ENCODE measurements at places on chromosomes 5 and 9.

GRCh38 chr5:10839118-10839517 lies 78.1 kb upstream of the DAP start:
- no peak for DNase-seq

GRCh38 chr9:120925535-120926396 lies 830 bp downstream of the TRAF1 start:
- DNase-seq: no peak

DNA sequence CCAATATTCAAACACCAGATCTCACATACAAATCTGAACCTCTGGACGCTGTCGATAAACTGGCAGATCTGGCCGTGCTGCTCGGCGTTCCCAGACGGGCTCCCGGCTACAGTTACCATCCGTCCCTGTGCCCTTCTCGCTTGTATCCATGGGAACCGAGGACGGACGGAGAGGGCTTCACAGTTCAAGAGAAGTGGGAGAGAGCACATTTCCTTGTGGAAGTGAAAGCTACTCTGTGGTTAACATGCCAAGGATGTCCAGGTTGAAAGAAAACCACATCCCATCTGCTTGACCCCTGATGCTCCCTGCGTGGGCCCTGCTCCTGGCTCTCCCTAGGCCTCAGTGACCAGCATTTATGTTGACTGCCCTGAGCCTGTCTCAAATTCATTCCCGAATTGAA lies 6.3 kb upstream of the DBN1 start:
- no peak for DNase-seq

- DNase-seq: no peak
Measured at GRCh38 chr5:169408731-169409130, 107.8 kb upstream of the SLIT3 start.

DNA sequence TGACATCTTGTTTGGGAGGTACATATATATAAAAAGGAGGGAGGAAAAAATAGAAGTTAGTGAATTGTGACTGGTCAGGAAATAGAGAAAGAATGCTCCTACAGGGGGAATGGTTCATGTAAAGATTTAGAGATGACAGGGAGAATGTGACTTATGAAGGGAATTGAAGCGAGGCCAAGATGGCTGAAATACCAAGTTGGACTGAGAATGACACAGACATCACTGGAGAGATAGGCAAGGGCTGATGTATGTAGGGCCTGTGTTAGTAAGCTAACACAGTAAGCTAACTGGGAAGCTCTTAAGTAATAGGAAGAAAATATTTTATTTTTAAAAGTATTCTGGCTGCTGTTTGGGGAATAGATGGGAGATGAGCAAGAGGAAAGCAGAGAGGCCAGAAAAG lies 286.3 kb downstream of the NNT start:
- DNase-seq: no peak

DNA sequence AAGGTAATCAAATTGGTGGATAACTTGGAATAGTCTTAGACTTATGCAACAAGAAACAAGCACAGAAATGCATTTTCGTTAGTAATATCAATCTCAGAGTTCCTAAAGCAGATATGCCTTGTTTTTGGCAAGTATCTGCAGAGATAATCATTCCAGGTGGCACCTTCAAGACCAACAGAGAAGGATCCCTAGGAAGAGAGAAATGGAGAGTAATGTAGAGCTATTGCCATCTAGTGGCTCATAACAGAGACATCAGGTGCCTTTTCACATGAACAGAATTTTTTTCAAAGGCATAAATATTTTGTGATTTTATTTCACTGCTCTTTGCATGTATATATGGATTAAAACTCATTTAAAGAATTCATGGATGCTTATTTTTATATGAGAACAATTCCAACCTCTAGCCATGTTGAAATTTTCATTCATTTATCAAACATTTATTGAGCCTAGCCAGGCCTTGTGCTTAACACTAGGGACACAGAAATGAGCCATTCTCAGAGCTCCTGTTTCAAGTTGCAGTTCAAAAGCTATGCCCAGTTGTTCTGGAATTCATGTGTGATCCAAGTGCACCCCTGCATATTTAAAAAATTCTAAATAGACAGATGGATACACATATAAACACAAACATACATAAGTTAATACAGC lies 117.5 kb upstream of the OR13F1 start:
- no peak for DNase-seq

- no peak for DNase-seq
Measured at GRCh38 chr5:37810311-37810710, 29.5 kb downstream of the GDNF start.

GRCh38 chr5:82278711-82279370 lies 687 bp upstream of the RPS23 start:
- no peak for DNase-seq

GRCh38 chr9:125142560-125143376 lies 560 bp downstream of the SCAI start:
- DNase-seq: peak; percentile 61

GRCh38 chr5:88238732-88239131 lies 29.9 kb downstream of the TMEM161B start:
- no peak for DNase-seq

- DNase-seq: no peak
Measured at GRCh38 chr5:130452744-130453143, 548.5 kb downstream of the CHSY3 start.

GRCh38 chr5:140372971-140373487 lies 13.0 kb downstream of the SLC4A9 start:
- peak; percentile 88 for DNase-seq

GRCh38 chr5:177421062-177421798 lies 5.2 kb upstream of the GRK6 start:
- DNase-seq: no peak

GRCh38 chr9:37408933-37409710 lies 13.4 kb upstream of the GRHPR start:
- no peak for DNase-seq

- no peak for DNase-seq
Measured at GRCh38 chr5:137292461-137293027, 206.6 kb downstream of the SPOCK1 start.

GRCh38 chr5:39419796-39420195 lies 5.0 kb downstream of the DAB2 start:
- DNase-seq: no peak

- no peak for DNase-seq
Measured at GRCh38 chr5:180523629-180524466, 29.7 kb downstream of the CNOT6 start.

DNA sequence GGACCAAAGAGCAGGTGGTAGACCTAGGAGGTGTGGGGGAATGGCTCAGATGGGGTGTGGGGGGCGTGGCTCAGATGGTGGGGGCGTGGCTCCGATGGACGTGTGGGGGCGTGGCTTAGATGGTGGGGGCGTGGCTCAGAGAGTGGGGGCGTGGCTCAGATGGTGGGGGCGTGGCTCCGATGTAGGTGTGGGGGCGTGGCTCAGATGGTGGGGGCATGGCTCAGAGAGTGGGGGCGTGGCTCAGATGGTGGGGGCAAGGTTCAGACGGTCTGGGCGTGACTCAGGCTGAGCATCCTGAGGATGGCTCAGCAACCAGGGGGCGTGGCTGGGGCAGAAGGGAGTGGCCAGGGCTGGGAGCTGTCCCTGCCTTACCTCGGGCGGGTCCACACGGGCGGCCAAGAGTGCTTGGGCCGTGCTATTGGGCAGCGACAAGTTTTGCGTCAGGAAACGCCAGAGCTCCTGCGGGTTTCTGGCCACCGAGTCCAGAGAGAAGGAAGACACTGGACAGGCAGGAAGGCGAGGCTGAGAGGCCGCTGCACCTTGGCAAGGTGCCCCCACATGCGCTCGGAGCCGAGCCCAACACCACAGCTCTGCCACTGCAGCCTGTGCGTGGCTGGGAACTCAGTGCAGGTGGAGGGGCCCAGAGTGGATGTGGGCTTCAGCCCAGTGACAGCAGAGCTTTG lies 5.9 kb downstream of the ABCA2 start:
- peak; percentile 98 for DNase-seq

GRCh38 chr5:150217038-150217437 lies 27.2 kb downstream of the SLC6A7 start:
- no peak for DNase-seq

DNA sequence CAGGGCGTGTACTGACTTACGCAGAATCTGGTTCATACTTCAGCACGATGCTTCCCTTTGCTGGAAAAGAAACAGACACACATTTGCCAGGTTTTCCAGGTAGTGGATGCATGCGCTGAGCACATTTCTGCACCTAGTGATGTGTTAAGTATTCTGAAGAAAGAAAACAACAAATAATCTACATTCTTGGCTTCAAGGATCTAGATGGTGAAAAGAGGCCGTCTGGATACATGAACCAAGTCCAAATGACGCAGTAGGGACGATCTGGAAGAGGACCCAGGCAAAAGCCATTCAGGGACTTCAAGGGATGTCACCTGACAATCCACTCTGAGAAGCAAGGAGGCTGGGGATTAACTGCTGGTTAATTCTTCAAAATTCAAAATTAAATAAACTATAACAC lies 30.4 kb downstream of the NSUN2 start:
- no peak for DNase-seq

DNA sequence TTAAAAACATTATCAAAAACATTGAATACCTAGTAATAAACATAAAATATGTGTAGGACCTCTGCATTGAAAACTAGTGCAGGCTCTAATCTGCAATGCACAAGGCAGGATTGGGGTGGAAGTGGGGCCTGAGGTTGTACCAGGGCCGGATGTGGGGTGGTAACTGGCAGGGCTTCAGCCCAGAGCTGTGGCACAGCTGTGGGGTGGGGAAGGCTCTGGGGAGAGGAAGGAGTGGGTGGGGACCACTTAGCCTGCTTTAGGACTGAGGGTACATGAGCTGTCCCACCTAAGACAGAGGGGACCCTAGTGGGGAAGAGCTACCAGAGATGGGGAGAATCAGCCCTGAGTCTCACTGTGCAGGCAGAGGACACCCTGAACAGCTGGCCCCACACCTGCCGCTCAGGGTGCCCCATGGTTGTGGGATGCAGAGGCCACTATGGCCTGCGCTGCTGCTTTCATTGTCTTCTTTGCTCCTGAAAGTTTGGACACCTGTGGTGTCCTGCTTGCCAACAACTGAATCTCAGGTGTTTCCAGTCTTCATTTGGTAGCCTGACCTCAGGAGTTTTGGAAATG lies 311.4 kb downstream of the TLE4 start:
- DNase-seq: no peak

- DNase-seq: no peak
Measured at GRCh38 chr9:69317894-69318293, 7.1 kb upstream of the ENTREP1 start.

GRCh38 chr5:82314964-82315758 lies 37.0 kb upstream of the RPS23 start:
- no peak for DNase-seq

- DNase-seq: no peak
Measured at GRCh38 chr9:22817181-22817580, 370.6 kb downstream of the DMRTA1 start.

DNA sequence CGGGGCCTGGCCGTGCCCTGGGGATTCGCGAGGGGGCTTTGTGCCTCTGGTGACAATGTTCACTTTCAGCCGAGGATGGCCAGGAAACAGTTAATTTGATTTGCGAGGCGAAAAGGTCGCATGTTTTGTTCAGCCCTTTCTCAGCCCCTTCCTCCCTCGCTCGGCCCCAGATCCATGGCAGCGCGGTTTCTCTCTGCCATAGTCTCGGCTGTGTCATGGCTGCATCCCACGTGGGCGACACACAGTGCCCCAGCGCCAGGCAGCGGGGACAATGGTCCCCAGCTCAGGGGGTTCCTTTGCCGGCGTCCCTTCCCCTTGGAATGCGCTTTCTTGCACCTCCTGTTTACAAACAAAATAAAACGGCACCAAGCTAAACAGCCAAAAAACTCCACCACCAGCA lies 370.3 kb upstream of the IRX2 start:
- no peak for DNase-seq

- DNase-seq: no peak
Measured at GRCh38 chr5:52449516-52449915, 338.2 kb upstream of the ITGA1 start.

GRCh38 chr5:180637962-180638680 lies 11.3 kb downstream of the FLT4 start:
- DNase-seq: peak; percentile 11

- no peak for DNase-seq
Measured at GRCh38 chr5:5504325-5504724, 81.8 kb downstream of the ICE1 start.

GRCh38 chr9:97567894-97568202 lies 65.3 kb downstream of the TSTD2 start:
- DNase-seq: no peak

GRCh38 chr9:129988607-129989361 lies 54.2 kb downstream of the FNBP1 start:
- DNase-seq: no peak

DNA sequence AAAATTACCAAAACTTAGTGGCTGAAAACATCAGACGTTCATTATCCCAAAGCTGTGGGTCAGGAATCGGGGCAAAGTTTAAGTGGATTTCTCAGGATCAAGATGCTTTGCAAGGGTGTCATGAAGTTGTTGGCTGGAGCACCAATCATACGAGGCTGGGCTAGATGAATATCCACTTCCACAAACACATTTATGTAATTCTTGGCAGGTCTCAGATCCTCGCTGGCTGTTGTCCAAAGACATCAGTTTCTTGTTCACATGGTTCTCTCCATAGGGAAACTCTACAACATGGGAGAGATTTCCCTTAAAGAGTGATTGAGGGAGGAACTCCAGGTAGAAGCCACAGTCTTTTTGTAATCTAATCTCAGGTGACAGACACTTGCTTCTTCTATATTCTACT lies 20.2 kb upstream of the CCDC192 start:
- DNase-seq: no peak

DNA sequence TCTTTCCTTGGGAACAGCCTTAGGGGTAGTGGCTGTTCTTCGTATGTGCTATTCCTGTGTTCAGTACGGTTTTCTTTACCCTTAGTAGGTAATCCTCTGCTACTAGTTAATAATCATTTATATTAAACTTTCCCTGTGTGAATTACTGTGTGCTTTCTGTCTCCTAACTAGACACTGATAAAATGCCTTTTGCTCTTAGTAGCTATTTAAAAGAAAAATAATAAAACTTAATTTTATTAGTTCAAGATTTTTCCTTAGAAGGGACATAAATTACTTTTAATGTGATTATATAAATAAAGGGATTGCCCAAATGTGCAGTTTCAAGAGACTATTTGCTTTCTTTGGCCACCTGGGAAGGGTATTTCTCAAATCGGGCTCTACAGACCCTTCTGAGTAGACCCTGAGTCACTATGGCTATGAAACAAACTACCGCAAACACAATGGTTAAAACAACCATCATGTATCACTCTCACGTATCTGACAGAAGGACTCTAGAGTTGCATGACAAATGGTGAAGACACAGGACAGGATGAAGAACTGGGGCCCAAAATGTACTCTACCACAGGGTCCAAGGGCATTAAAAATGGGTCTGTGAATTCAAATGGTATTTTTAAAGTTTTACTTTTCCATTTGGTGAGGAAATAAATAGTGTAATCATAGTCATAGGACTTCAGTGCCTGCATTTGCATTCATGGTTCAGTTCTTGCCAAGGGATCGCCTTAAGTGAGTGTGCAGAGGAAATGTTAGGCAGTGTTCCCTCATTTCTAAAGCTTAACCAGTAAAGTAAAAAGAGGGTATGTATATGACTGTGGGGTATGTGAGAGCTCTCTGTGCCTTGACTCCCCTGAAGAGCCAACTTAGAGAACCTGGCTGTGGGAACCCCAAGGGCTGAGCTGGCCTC lies 97.0 kb downstream of the TSSK1B start:
- no peak for DNase-seq

All from WTC11 (cell line).